GM12864 (cell line): ENCODE measurements at places on chromosomes 4 and X.

- DNase-seq, result no peak
Measured at GRCh38 chr4:52298444-52298843, 247.3 kb downstream of the SPATA18 start.

- no peak for DNase-seq
Measured at GRCh38 chrX:68846536-68846935, 17.7 kb downstream of the EFNB1 start.

DNA sequence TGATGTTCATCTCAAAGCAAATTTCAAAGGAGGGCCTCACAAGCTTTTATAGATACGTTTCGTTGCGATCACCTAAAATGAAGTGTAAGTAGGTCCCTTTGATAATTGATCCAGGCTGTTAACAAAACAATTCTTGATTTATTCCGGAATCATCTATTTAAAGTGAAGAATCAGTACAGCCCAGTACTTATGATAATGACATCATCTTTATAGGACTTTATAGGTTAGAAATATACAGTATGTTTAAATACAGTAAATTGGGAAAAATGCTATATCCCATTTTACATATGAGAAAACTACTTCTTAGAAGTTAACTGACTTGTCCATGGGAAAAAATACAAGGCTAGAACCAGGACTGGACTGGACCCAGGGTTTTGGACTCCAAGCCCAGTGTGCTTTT lies 3.7 kb downstream of the PTCHD1 start:
- DNase-seq, result no peak

DNA sequence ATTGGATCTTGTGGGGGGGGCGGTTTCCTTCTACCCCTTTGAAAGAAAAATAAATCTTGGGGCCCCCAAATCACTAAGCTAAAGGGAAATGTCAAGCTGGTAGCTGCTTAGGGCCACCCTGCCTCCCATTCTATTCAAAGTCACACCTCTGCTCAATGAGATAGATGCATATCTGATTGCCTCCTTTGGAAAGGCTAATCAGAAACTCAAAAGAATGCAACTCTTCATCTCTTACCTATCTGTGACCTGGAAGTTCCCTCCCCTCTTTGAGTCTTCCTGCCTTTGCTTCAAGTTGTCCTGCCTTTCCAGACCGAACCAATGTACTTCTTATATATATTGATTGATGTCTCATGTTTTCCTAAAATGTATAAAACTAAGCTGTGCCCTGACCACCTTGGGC lies 7.0 kb downstream of the C4orf51 start:
- DNase-seq, result no peak

DNA sequence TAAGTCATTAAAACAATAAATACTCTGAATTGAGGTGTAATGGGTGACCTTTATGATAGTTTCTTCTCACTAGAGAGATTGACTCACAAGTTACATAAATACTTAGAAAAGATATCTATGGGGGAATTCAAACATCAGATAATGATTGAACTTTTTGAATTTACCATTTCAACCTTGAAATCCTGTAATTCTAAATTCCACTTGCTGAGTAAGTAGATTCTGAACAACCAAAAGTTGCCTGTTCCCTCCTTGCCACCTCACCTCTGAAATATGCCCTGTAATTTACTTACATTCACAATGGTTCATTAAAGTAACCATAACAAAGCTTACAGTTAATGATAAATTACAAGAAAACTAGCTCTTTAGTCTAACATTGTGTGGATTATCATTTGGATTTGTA lies 43.3 kb upstream of the SLC39A8 start:
- no peak for DNase-seq

DNA sequence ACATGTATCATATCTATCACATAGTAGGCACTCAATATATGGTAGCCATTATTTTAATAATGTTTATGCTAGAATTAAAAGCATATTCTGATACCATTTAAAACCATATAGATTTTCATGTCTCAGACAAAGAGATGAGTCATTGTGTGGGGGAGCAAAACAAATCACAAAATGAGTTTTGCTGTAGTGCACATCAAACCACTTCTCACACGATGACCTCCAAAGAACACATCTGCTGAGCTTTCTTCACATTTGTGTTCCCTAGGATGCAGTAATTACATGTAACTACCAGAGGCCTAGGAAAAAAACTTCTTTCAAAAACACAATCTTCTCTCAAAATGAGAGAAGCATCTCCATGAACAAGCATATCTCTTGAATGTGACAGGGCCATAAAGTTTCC lies 56.1 kb upstream of the BRS3 start:
- no peak for DNase-seq

- no peak for DNase-seq
Measured at GRCh38 chr4:184941671-184942418, 76.4 kb upstream of the HELT start.

- DNase-seq, result no peak
Measured at GRCh38 chr4:38470735-38471262, 193.2 kb upstream of the KLF3 start.

GRCh38 chr4:177555007-177555574 lies 112.9 kb upstream of the AGA start:
- no peak for DNase-seq

- DNase-seq, result no peak
Measured at GRCh38 chrX:2498781-2499302, 1.9 kb downstream of the DHRSX start.

DNA sequence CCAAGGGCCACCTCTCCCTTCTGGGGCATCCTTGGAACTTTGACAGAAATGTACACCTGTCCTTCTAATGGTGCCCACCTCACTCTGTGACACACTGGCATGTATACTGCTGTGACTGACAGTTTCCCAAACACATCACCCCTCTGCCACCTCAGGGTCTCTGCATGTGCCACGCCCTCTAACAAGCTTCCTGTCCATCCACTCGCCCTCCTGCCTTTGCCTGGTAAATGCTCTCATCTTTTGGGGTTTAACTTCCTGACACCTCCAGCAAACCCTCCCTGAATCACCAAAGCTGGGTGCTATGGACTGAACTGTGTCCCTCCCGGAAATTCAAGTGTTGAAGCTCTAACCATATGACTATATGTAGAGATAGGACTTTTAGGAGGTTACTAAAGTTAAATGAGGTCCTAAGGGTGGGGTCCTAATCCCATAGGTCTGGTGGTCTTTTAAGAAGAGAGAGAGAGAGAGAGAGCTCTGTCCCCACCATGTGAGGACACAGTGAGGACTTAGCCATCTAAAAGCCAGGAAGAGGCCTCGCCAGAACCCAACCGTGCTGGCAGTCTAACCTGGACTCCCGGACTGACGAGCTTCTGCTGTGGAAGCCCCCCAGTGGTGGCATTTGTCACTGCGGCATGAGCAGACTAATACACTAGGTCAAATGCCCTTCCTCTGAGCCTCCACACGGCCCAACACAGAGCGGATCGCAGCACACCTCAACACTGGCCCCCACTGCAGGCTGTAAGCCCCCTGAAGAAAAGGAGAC lies 95.6 kb downstream of the AFAP1 start:
- DNase-seq, result no peak

DNA sequence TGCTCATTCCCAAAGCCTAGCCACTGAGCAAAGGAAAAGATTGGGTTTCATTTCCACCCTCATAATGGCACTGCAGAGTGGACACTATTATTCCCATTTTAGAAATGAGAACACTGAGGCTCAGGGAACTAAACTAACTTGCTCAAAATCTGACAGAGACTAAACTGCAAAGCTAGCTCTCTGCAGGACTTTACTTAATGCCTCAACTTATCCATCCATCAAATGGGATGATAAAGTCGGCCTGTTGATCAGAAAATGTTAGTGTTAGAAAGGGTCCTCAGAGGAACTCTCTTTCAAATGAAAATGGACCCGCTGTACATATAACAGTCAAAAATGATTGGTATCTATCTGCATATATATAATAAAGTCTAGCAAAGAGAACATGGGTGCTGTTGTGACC lies 186.8 kb downstream of the QDPR start:
- DNase-seq, result no peak

- peak; percentile 21 for DNase-seq
Measured at GRCh38 chrX:135484641-135485289, 35.7 kb upstream of the INTS6L start.

DNA sequence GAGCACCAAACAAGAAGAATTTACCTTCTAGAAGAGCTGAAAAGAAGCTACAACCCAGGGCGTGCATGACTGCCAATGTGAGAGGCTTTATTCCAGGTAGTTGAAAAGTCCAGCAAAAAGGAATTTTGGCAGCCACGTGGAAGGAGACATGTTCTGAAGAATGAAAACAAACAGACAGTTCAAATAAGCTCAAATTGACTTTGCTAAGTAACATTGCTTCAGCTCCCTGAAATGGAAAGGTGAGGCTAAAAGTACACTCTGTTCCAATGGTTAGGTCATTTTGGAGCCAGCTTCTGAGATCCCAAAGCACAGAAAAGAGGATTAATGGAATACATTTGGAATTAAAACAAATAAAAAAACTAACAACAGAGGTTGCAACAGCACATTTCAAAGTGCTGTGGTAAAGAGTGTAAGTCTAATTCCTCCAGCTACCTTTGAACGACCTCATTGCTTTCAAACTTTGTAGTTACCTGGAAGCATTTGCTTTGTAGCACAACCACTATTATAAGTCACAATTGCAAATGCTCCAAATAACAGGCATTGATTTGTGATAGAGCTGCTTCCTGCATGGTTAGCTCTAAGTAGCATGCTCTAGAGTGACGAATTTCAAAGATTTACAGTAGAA lies 405.3 kb upstream of the EDA2R start:
- DNase-seq, result no peak

DNA sequence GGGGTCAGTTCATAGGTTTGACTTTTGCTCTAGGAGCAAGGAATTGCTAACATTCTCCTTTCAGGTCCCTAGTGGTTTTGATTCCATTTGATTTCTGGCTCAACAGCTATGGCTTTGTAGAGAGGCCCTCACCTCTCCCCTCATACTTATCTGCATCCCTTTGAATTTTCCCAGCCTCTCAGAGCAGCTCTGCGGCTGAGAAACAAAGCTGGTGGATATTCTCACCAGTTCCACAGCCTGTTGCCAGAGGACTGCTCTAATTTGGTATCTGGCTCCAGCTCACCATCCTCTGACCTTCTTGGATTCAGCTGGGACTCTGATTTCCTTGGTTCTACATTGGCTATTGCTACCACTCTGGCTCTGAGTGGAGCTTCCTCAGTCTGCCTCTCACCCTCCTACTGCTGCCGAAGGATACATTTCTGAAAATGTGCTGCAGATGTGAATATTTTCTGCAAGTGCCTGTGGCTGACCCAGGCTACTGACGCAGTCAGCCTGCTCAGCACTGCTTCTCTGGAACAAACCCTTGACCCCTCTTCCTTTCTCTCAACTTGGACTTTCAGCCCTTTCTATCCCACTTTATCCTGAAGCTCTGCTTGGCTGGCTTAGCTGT lies 110.9 kb upstream of the ENPEP start:
- no peak for DNase-seq

- DNase-seq, result no peak
Measured at GRCh38 chrX:7024850-7025249, 122.7 kb upstream of the STS start.

DNA sequence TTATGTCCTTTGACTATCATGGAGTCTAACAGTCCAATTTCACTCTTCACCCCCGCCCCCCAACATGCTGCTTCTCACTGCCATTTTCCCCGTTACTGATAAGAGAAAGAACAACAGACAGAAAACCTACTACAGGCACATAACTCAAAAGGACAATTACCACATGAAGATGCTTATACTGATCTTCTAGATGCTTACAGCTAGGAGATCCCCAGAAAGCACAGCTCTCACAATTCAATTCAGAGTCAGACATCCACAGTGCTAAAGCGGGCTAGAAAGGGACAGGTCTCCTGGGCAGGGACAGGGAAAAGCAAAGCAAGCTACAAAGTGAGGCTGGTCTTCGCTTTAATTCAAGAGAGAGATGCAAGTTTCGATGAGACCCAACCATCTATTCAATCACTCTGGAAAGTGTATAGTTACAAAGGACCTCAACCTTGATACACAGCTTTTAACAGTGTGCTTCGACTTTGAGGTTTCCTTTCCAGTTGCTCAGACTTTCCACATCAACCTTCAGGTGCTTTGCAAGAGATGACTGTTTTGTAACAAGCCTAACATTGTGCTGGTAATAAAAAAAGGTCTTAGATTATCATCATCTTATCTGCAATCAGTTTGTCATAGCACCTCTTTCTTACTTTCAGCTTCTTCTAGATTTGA lies 60.9 kb downstream of the LEF1 start:
- no peak for DNase-seq

DNA sequence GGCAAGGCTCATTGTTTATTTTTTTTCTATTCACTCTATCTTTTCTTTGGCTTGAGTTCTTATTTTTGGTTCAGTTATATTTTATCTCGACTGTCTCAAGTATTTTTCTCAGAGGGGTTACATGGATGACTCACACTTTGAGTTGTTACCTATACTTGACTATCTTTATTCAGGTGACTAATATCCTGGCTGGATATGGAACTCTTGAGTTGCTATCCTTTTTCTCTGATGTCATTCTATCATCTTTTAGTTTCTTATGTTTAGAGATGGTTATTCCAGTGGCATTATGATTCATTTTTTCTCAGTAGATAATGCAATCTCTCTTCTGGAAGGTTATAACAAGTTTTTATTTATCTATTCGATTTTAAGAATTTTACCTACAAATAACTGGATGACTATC lies 117.9 kb downstream of the COX18 start:
- no peak for DNase-seq

GRCh38 chr4:39763714-39764572 lies 66.0 kb downstream of the UBE2K start:
- DNase-seq, result no peak

- DNase-seq, result no peak
Measured at GRCh38 chr4:108834835-108835384, 72.1 kb upstream of the ETNPPL start.

- DNase-seq, result no peak
Measured at GRCh38 chr4:7787067-7787466, 152.6 kb downstream of the AFAP1 start.
